ENCODE measurements at places on chromosomes 1 and 21. TPM values are rescaled to one million over a fixed set of nuclear protein-coding genes. Genes with fewer than 3 reads are reported as not detected.

TTLL7 gene
- total RNA-seq, result 3.5 TPM

CFHR3 gene
- total RNA-seq, result not detected

ARHGEF19 gene
- 14.7 TPM for total RNA-seq

S100B gene
- total RNA-seq, result not detected

AKR7A3 gene
- 0.89 TPM for total RNA-seq

IGSF3 gene
- 0.35 TPM for total RNA-seq

FCRL5 gene
- not detected for total RNA-seq

KCNH1 gene
- total RNA-seq, result not detected

MROH9 gene
- total RNA-seq, result not detected

HTR1D gene
- total RNA-seq, result not detected

ADAM30 gene
- total RNA-seq, result not detected

FHAD1 gene
- total RNA-seq, result 1.6 TPM

NMNAT2 gene
- total RNA-seq, result 0.53 TPM

ESRRG gene
- total RNA-seq, result under 0.01 TPM

KRTAP15-1 gene
- not detected for total RNA-seq

TEX38 gene
- total RNA-seq, result not detected
